ENCODE measurements at places on chromosomes 7 and 10. TPM values are rescaled to one million over a fixed set of nuclear protein-coding genes. Genes with fewer than 3 reads are reported as not detected.

Gene CPA2
- total RNA-seq, result not detected

Gene LIPJ
- under 0.01 TPM for total RNA-seq

Gene NAT16
- total RNA-seq, result not detected

Gene ADRB1
- total RNA-seq, result not detected

Gene SLC26A3
- not detected for total RNA-seq

Gene PHKG1
- 0.43 TPM for total RNA-seq

Gene PTF1A
- not detected for total RNA-seq

Gene TBX20
- 4.6 TPM for total RNA-seq

Gene SLC18A3
- not detected for total RNA-seq

Gene SCRN1
- 100 TPM for total RNA-seq

Gene CFAP70
- total RNA-seq, result 0.92 TPM

Gene STOX1
- 0.14 TPM for total RNA-seq

Gene HSPA12A
- 12.1 TPM for total RNA-seq

Gene CYP2E1
- 0.37 TPM for total RNA-seq

Gene ARHGAP22
- 20.7 TPM for total RNA-seq

Gene DNAJC9
- total RNA-seq, result 15.7 TPM

Gene TMEM270
- total RNA-seq, result not detected

Gene GRID2IP
- total RNA-seq, result not detected

Gene MUC3A
- not detected for total RNA-seq

Gene CLRN3
- not detected for total RNA-seq

Gene TACC2
- 2.7 TPM for total RNA-seq

Gene PRLHR
- total RNA-seq, result not detected

Gene CHAT
- not detected for total RNA-seq

Gene SNX10
- total RNA-seq, result 0.37 TPM

Gene AKR1C2
- 13.5 TPM for total RNA-seq

Gene GIMAP4
- total RNA-seq, result 0.28 TPM

Gene ERVW-1
- not detected for total RNA-seq

Gene TAF5
- 3.2 TPM for total RNA-seq

Gene ANKRD7
- 0.92 TPM for total RNA-seq

Gene ADCYAP1R1
- not detected for total RNA-seq

Gene LIPM
- not detected for total RNA-seq

Gene AKR1D1
- total RNA-seq, result not detected

Gene LOXL4
- 32.9 TPM for total RNA-seq

Gene PPP1R3C
- total RNA-seq, result 190 TPM
